ENCODE measurements at places on chromosomes 2 and 18.

DNA sequence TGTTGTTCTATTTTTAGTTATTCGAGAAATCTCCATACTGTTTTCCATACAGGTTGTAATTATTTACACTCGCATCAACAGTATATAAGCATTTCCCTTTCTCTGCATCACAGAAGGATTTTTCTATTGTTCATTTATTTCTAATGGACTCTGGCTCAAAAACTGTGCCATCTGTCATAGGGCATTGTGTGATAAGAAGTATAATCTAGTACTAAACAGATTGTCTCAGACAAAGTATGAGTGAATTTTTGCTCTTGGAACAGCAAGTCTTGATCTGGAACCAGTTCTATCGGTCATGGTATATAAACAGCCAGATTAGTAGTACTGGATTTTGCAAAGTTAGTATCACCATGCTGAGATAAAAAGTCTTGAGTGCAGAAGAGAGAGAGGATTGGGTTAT lies 145.8 kb downstream of the KIAA1328 start:
- no peak for DNase-seq

DNA sequence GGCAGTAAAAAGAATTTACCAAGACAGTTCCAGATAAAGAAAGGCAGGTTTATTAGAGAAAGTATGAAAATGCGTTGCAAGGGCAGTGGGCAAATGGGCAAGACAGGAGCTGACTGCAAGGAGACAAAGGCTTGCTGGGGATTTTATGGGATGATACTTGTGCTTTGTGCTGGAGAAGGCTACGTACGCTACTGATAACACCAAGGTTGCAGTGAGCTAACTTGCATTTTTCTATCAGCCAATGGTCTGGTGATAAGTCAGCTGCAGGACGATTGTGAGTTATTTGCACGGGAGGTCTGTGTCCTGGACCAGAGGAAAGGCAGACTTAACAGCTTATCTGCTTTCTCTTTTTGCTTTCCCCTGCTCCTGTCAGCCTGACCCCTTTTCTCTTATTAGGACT lies 116.5 kb downstream of the PMS1 start:
- DNase-seq = no peak

- DNase-seq = no peak
Observed at GRCh38 chr2:123359636-123360035, 665.5 kb upstream of the CNTNAP5 start.

GRCh38 chr2:113092864-113093612 lies 25.3 kb downstream of the IL1F10 start:
- no peak for DNase-seq

GRCh38 chr2:60873381-60873780 lies 8.0 kb upstream of the REL start:
- DNase-seq = no peak

DNA sequence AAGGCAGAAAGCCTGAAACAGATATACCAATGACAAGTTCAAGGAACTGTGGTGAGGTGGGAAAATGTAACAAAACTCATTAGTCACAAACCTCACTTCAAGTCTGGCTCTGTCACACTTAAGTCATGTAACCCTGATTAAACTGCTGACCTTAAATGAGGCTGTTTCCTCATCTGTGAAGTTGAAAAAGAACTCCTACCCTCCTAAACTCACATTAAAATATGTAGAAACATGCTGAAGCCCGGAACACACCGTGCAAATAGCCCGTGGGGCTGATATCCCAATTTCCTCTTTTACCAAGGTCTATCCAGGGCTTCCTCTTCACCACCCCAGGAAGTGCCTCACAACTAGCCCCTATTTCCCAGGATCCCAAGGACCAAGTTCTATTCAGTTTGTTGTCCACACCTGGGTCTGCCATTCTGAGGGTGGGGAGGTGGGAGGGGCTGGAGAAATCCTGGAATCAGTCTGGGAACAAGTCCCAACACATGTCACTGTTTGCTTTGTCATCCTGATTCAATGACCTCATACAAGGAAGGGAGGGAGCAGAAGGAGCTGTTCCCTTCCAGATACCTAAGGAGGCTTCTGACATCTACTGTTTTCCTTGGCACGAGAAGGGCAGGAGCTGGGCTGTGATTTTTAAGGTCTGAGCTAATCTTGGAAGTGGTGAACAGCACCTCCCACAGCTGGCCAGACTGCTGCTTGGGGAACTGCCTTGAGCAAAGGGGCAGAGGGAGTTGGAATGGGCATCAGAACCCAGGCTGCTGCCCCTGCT lies 42.3 kb downstream of the SLC4A1AP start:
- no peak for DNase-seq

DNA sequence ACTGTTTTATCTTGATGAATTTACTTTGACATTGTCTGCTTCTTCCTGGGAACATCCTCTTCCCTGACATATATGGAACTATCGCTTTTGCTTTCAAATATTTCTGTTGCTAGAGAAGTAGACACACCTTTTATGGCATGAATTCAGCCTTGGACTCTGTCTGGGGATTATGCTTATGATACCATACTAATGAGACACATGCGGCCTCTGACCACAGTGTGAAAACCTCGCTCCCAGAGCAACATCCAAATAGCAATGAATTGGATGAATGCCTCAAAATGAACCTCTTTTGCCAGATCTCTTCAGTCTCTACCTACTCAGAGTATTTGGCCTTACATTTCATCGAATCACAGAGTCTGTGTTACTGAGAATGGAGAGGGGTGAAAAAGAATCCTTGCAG lies 70.9 kb downstream of the PIEZO2 start:
- no peak for DNase-seq

GRCh38 chr2:241951316-241951700 lies 81.8 kb downstream of the RTP5 start:
- DNase-seq = no peak

- no peak for DNase-seq
Observed at GRCh38 chr2:198325359-198325758, 521.0 kb downstream of the PLCL1 start.

- no peak for DNase-seq
Observed at GRCh38 chr2:207073412-207073800, 92.3 kb downstream of the KLF7 start.

Data from naive thymus-derived CD8-positive, alpha-beta T cell (primary cell).